T-cell (primary cell): ENCODE measurements at places on chromosomes 6 and 20. TPM values are rescaled to one million over a fixed set of nuclear protein-coding genes. Genes with fewer than 3 reads are reported as not detected.

TRIM10 gene
- total RNA-seq = not detected

BLCAP gene
- 62.5 TPM for total RNA-seq

- H3K4me3 ChIP-seq = no peak overlapping the region
- H3K4me1 ChIP-seq = peaks cover 11% of the 10 kb centered on the region
- no peak for DNase-seq
Measured at GRCh38 chr6:143528164-143528811, 16.8 kb upstream of the FUCA2 start.

COL19A1 gene
- 2.3 TPM for total RNA-seq

NOTCH4 gene
- 1.7 TPM for total RNA-seq

APOBEC2 gene
- not detected for total RNA-seq

GRCh38 chr6:157946865-157947532 lies 34.7 kb upstream of the SYNJ2 start:
- H3K36me3 ChIP-seq = peaks cover 22% of the 10 kb centered on the region
- H3K27ac ChIP-seq = no peak overlapping the region
- H3K4me3 ChIP-seq = no peak overlapping the region
- no peak for DNase-seq
- H3K27me3 ChIP-seq = no peaks in the 10 kb centered on the region

BANF2 gene
- not detected for total RNA-seq

KIAA0408 gene
- total RNA-seq = 6.4 TPM

- no peaks in the 10 kb centered on the region for H3K27me3 ChIP-seq
- no peak overlapping the region for H3K4me3 ChIP-seq
- H3K27ac ChIP-seq = no peak overlapping the region
- H3K4me1 ChIP-seq = no peaks in the 10 kb centered on the region
- no peak for DNase-seq
- no peaks in the 10 kb centered on the region for H3K36me3 ChIP-seq
Measured at GRCh38 chr6:39214846-39215639, 14.2 kb downstream of the KCNK5 start.

IP6K3 gene
- total RNA-seq = not detected

GRCh38 chr20:49976542-49976941 lies 6.2 kb upstream of the SNAI1 start:
- no peaks in the 10 kb centered on the region for H3K36me3 ChIP-seq
- DNase-seq = no peak
- H3K27ac ChIP-seq = no peak overlapping the region
- H3K4me3 ChIP-seq = no peak overlapping the region

GRCh38 chr6:7150381-7151064 lies 42.8 kb downstream of the RREB1 start:
- H3K4me3 ChIP-seq = no peak overlapping the region
- no peak for DNase-seq
- H3K27ac ChIP-seq = no peak overlapping the region
- no peaks in the 10 kb centered on the region for H3K36me3 ChIP-seq
- peaks cover 43% of the 10 kb centered on the region for H3K4me1 ChIP-seq

GRCh38 chr6:36968266-36968977 lies 13.9 kb downstream of the PI16 start:
- no peaks in the 10 kb centered on the region for H3K27me3 ChIP-seq
- no peak overlapping the region for H3K4me3 ChIP-seq
- no peak overlapping the region for H3K27ac ChIP-seq
- H3K36me3 ChIP-seq = peaks cover 69% of the 10 kb centered on the region

TRIM38 gene
- total RNA-seq = 29.3 TPM

DNA sequence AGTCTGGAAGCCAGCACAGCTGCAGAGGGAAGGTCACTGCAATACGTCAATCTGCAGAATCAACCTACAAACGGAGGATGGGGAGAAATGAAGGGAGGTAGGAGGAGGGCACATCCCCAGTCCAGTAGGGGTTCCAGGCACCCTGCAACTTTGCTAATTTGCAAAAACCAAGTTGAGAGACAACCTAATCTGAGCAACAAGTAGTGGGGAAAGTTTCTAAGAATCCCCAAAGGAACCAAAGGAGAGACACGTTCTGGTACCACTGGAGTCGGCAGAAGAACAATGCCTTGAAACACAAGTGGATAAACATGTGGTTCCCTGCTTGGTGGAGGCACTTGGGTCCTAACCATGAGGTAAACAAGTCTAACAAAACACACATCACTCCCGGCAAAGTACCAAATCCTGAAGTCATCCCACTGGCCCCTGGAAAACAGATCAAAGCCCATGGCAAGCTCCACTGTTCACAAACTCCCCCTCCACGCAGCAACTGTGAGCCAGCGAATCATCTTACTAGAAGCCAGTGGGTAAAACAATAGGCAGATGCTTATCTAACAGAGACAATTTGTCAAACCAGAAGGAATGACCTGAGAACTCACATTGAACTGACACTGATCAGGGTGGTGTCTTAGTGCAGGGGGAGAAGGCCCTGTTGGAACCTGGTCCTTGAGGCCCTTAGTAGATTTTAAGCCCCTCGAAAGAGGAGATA lies 4.7 kb downstream of the MRPS18A start:
- no peak overlapping the region for H3K27ac ChIP-seq
- no peak for DNase-seq
- H3K27me3 ChIP-seq = no peaks in the 10 kb centered on the region
- peaks cover 7% of the 10 kb centered on the region for H3K4me1 ChIP-seq
- H3K36me3 ChIP-seq = peaks cover 19% of the 10 kb centered on the region
- H3K4me3 ChIP-seq = no peak overlapping the region

DNA sequence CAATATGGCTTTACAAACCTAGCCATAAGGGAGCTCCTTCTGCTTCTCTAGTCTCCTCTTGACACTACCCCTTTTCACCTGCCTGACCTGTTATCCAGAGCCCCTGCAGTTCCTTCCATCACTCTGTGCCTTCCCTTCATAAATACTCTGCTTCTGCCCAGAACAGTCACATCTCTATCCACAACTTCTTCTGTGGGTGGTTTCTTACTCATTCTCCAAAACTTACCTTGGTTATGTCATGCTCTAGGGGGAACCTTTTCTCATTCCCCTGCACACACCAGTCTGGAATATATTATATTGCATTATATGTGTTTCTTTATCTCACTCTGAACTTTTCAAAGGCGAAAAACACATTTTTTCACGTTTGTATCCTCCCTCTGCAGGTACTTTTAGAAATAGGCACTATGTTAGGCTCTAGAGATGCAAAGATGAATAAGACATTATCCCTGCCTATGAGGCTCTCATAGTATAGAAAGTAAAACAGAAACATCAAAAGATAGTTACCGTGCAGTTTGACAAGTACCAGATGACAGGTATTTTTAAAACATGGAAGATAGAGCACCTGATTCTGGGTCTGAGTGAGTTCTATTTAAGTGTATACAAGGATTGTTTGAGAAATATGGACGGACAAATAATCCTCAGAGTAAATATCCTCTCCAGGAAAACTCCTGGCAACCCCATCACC lies 51.5 kb downstream of the AIG1 start:
- H3K4me3 ChIP-seq = no peak overlapping the region
- no peak for DNase-seq
- H3K4me1 ChIP-seq = no peaks in the 10 kb centered on the region
- no peaks in the 10 kb centered on the region for H3K27me3 ChIP-seq
- no peak overlapping the region for H3K27ac ChIP-seq

DNA sequence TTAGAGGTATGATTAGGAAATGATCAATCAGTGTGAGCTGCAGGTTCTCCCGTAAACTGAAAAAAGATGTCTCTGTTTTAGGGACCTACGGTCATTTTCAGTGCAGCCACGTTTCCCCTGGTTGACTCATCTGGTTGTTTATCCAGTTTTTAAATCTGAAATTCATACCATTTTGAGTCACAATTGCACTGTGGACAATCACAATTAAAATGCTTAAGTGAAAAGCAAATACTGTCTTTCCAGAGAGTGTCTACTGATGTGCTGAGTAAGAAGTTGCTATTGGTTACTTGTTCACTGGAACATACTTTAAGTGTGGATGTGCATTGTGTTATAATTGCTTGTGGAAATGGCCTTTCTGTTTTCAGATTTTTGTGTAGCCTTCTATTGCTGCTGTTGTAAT lies 305.1 kb upstream of the SASH1 start:
- H3K27me3 ChIP-seq = no peaks in the 10 kb centered on the region
- H3K27ac ChIP-seq = no peak overlapping the region
- no peaks in the 10 kb centered on the region for H3K36me3 ChIP-seq
- no peak for DNase-seq
- no peaks in the 10 kb centered on the region for H3K4me1 ChIP-seq

DNA sequence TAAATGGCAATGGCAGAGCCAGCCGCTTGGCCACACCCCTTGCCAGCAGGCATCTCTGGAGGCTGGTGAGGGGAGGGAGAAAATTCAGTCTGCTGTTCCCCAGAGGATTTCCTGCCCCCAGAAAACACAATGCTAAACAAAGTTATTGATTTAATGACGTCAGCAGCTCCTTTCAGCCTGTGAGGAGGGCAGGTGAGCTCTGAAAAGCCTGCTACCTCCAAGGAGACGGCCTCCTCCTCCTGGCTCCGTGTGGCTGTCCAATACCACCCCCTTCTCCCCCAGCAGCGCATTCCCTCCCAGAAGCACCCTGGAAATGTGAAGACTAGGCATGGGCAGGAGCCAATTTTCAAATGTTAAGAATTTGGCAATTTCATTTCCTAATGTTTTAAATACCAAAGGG lies 393.1 kb downstream of the ZFAND3 start:
- peaks cover 10% of the 10 kb centered on the region for H3K4me1 ChIP-seq
- DNase-seq = no peak
- no peak overlapping the region for H3K27ac ChIP-seq

DNA sequence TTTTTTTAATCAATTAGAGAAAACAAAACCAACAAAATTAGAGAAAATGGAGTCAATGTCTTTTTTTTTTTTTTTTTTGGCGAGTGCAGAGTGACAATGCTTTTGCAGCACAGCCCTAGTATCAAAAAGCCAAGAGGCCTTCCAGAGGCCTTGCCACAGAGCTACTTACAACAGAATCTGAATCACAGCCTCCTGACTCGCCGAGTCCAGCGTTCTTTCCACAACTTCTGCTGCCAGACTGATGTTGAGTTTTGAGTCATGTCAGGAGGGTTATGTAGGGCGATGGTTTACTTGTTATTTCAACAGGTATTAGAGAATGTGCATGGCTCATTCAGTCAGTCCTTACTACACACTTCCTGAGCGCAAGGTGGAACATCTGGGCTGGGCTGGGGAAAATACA lies 88.6 kb downstream of the FNDC1 start:
- DNase-seq = no peak
- H3K4me1 ChIP-seq = no peaks in the 10 kb centered on the region
- H3K4me3 ChIP-seq = no peak overlapping the region
- H3K36me3 ChIP-seq = no peaks in the 10 kb centered on the region
- H3K27ac ChIP-seq = no peak overlapping the region

RNF39 gene
- not detected for total RNA-seq

GRCh38 chr6:158010591-158011477 lies 29.2 kb downstream of the SYNJ2 start:
- H3K27me3 ChIP-seq = no peaks in the 10 kb centered on the region
- H3K27ac ChIP-seq = no peak overlapping the region
- no peak for DNase-seq

KCNQ5 gene
- 5.3 TPM for total RNA-seq

- H3K4me1 ChIP-seq = no peaks in the 10 kb centered on the region
- DNase-seq = no peak
- no peaks in the 10 kb centered on the region for H3K36me3 ChIP-seq
- no peak overlapping the region for H3K4me3 ChIP-seq
Measured at GRCh38 chr20:53053595-53053994, 81.4 kb downstream of the TSHZ2 start.

DNA sequence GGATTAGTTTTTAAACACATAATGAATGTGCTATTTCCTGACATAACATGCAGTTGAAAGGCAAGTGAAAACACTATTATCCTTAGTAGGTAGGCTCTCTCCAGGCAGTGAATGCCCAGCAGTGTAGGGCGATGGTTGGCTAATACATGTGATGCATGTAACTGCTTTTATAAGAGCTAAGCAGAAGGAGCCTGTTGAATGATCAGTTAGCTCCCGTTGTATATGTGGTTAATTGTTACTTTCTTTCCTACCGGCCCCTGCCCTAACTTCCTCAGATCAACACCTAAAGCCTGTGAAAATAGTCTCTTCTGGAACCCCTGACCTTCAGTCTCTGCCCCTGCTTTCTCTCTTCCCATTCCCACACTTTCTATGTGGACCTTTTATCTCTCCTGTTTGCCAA lies 10.5 kb downstream of the SOX4 start:
- H3K4me1 ChIP-seq = no peaks in the 10 kb centered on the region
- no peak for DNase-seq
- no peaks in the 10 kb centered on the region for H3K36me3 ChIP-seq
- H3K27ac ChIP-seq = no peak overlapping the region

DNA sequence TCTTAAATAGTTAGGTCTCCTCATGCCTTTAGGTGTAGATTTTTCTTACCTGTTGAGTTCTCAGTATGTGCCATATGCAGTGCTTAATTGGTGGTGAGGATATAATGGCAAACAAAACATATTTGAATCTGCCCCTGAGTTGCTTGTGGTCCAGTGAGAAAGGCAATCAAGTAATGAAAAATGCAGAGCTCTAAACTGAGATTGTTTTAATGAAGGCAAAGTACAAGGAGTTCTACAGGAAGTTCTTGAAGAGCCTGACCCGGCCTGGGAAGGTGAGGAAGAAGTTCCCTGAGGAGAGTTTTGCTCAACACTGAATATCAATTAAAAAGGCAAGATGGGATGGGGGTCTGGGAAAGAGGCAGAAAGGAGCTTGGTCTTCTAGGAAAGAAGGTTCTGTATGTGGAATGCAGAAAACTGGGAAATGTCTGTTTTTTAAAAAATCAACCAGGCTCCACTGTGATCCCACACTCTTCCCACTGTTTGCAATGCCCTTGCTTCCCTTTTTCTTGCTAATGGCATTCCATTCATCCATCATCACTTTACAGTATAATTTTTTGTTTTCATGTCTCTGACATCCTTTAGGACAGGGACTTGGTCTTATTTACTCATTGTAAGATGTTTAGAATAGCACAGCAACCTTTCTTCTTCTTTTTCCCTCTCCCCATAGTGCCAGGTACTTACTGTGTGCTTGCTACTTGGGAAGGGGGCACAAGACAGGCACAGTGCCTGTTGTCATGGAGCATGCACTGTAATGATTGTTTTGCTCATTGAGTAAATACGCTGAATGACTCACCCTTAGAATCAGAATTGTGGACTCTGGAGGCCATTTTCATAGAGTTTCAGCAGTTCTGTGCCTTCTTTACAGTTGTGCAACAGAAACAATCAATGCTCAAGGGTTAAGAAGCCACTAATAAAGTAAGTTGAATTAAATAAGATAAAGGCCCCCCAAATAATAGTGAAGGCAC lies 64.3 kb downstream of the ANKS1A start:
- DNase-seq = no peak
- H3K27ac ChIP-seq = no peak overlapping the region
- H3K4me1 ChIP-seq = no peaks in the 10 kb centered on the region
- no peak overlapping the region for H3K4me3 ChIP-seq
- no peaks in the 10 kb centered on the region for H3K27me3 ChIP-seq

- H3K36me3 ChIP-seq = no peaks in the 10 kb centered on the region
- no peaks in the 10 kb centered on the region for H3K27me3 ChIP-seq
- no peak for DNase-seq
- no peaks in the 10 kb centered on the region for H3K4me1 ChIP-seq
- no peak overlapping the region for H3K4me3 ChIP-seq
- no peak overlapping the region for H3K27ac ChIP-seq
Measured at GRCh38 chr20:2338411-2339066, 42.2 kb upstream of the TGM6 start.

GRCh38 chr6:56529594-56530191 lies 113.0 kb downstream of the DST start:
- no peak for DNase-seq
- H3K27me3 ChIP-seq = no peaks in the 10 kb centered on the region
- H3K4me3 ChIP-seq = no peak overlapping the region
- no peaks in the 10 kb centered on the region for H3K4me1 ChIP-seq
- no peaks in the 10 kb centered on the region for H3K36me3 ChIP-seq

MUC22 gene
- total RNA-seq = not detected

GRCh38 chr20:51760905-51761546 lies 7.2 kb downstream of the ATP9A start:
- H3K27ac ChIP-seq = no peak overlapping the region
- H3K4me1 ChIP-seq = no peaks in the 10 kb centered on the region
- no peaks in the 10 kb centered on the region for H3K27me3 ChIP-seq
- DNase-seq = no peak
- no peaks in the 10 kb centered on the region for H3K36me3 ChIP-seq
